Stimulated activated CD8-positive, alpha-beta memory T cell treated with anti-CD3 and anti-CD28 coated beads, Interleukin-4, amount 100 ng/mL, for 4 hours (primary cell): ENCODE measurements at places on chromosomes 11 and 22.

DNA sequence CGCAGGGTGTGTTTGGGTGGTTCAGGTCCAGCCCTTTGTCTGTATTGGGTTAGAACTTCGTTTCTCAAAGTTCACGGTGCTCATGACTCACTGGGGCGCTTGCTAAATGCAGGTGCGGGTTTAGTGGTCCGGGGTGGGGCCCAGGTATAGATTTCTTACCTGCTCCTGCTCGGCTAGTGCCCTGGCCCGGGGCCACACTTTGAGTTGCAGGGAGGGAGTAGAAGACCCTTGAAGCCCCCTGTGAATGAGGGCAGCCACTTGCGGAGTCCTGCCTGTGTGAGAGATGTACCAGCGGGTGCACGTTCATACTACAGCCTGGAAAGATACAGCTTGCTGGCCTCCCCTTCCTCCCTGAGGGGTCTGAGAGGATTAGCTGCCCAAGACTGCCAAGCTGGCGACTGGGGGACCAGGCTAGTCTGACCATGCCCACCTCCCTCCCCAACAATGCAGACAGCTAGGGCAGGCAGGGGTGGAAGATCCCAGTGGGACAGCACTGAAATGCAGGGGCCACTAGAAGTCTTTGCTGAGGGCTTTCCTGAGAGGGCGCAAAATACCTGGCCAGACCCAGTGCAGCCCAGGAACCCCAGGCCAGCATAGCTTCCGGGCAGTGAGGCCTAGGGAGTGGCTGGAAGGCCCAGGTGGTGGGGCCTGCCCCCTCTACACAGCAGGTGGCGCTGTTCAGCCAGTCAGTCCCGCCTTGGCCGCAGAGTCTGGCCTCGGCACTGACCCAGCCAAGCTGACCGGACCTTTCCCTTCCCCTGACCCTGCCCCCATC is 5.1 kb upstream of the MYRF start:
- DNase-seq, result no peak

GRCh38 chr22:37357446-37358075 is 69.7 kb downstream of the ELFN2 start:
- no peak for DNase-seq

GRCh38 chr11:61549177-61549576 is 31.7 kb downstream of the SYT7 start:
- DNase-seq, result no peak

DNA sequence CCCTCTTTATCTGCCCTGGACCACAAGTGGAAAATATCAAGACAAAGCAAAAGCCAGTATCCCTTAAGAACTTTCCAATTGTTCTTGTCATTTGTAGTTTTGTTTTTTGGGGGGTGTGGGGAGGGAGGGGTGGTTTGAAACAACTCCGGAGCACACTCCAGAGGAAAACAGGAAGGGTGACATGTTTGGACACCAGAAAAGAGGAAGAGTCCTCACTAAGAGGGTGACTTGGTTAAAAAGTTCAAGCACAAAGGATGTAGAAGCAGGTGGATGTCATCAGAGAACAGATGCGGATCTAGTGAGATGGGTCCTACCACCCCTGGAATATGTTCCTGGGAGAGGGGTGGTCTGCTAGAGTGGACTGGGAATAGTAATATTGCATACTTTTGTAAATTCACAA is 25.8 kb downstream of the ADAMTS8 start:
- no peak for DNase-seq

DNA sequence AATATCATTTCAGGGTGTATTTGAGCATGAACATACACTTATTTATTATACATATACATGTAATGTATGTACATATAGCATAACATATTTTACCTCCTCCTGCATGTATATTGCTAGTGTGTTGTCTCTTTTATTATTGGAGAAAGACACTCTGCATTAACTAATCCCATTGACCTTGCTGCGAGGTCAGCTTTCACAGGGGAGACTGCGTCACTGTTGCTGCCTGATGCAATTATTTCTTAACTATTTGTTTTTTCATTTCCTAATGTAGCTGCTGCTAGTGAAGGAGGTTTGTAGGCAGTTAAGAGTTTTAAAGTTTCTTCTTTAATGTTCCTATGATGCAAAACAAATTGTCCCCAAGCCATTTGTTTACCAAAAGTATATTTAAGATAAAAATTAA is 185.4 kb upstream of the CNTN5 start:
- DNase-seq, result no peak

DNA sequence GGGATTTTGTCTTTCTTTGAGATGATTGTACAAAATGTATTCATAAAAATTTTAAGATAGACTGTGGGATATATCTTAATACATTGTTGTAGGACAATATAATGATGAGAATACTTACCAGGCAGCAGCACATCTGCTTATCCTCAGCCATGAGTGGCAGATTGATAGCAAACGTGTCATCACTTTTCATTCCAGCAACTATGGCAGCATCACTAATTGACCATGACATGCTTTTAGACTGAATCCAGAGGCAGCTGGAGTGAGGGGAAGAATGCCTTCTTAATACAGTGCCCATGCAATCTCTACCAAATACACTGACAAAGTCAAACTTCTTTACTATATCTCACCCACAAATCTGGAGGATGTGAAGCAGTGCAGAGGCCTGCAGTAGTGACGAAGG is 755.2 kb upstream of the RAG2 start:
- no peak for DNase-seq

DNA sequence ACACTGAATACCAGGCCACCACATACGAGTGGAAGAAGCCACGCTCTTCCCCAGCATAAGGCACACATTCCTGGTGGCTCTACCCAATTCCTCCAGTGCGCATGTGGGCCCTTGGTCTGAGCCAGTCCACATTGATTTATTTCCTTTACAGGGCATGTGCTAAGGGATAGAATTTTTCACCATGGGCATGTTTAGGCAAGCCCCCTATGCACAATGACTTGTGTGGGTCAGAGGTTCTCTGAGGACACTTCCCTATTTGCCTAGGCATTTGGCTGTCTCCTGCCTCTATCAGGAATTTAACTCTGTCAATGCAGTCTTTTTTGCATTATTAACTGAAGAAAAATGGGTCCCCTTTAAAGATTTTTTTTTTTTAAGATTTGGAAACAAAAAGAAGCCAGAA is 718.1 kb downstream of the NTM start:
- DNase-seq, result no peak

- no peak for DNase-seq
Measured at GRCh38 chr11:126664643-126665042, 309.2 kb downstream of the ST3GAL4 start.

DNA sequence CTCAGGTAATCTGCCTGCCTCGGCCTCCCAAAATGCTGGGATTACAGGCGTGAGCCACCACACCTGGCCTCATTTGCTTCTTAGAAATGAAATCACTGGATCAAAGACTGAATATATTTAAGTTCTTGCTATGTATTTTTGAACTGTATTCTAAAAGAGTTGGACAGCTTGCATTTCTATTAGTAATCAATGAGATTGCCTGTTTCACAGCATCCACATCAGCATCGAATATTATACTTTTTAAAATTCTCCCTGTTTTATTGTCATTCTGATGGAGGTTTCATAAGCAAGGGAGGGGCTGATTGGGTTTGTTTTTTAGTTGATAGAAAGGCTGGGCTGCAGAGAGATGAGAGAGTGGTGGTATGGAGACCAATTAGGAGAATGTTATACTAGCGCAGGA is 68.7 kb upstream of the CREB3L1 start:
- DNase-seq, result no peak

DNA sequence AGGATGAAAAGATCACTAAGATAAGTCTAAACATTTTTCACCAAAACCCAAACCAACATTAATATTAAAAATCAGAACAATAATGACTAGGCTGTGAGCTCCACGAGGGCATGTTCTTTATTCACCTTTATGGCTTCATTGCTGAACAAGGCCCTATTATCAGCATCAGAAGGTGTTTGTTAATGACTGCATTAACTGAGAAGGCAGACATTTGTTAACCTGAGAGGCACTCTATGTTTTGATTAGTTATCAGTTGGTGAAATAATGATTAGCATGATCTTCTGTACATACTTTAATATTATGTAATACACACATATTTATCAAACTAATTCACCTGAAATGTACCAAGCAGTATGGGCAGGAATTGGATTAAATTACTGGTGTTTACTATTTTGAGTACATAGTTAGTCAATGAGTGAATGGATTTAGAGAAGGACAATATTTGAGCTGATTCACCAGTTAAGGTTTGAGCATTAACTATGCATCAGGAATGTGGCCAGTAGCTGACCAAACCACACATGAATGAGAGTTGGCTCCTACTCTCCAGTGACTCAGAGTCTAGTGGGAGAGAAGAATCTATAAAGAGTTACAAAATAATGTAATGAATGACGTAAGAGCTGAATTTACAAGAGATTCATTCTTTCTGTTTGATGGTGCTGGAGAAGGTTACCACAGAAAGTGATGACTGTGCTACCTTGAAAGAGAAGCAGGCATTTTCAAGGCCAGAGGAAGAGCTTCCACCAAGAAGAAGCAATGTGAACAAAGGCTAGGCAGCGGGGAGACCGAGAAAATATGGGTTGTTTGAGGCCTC is 6.7 kb downstream of the IL18 start:
- no peak for DNase-seq

DNA sequence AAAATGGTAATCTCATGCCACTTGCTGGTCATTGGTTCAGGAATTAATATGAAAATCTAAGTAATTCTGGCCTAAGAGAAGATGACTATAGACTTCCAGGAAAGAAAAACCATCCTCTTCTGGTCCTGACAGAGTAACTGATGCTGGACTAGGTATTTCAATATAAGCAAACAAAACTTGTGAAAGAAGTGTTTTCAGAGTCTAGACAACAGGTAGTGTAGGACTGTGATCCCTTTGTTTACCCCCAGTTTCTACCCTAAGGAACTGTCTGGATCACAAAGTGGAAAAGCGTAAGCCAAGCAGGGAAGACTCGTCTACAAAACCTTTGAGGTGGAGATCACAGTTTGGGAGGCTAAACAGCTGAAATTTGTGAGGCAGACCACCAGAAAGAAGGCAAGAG is 30.4 kb upstream of the ARL14EP start:
- no peak for DNase-seq

DNA sequence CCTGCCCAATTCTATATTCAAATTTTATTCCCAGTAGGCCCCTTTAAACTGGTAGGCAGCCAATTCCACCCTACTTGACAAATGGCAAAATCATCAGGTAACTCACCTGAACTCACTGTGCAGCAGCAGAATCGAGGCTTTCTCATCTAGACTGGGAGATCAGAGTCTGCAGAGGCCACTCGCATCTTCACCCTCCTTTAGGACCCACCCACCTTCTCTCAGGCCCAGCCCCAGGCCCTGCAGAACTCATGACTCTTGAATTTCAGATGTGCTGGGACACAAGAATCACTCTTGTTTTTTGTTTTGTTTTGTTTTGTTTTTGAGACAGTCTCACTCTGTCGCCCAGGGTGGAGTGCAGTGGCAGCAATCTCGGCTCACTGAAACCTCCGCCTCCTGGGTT is 38.8 kb downstream of the MICAL3 start:
- DNase-seq, result no peak

DNA sequence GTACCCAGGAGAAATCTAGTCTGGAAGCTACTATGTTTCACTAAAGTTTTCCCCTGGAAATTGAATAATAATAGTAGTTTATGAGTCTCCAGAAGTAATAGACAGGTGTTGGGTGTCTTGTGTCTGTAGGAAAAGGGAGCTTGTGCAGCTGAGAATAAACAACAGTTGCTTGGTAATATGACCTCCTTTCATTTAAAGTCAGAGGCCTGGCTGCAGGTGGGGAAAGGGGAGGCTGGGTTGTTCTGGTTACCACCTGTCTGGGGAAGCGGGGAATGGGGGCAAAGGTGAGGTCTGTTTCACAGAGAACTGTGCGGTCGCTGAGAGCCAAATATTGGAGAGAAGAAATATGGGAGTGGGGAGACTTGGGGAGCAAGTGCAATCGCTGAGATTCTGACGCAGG is 3.3 kb upstream of the GRAMD1B start:
- no peak for DNase-seq

GRCh38 chr11:107998761-107999160 is 9.9 kb upstream of the CUL5 start:
- DNase-seq, result no peak

- no peak for DNase-seq
Measured at GRCh38 chr11:75470476-75471080, 37.6 kb upstream of the KLHL35 start.

DNA sequence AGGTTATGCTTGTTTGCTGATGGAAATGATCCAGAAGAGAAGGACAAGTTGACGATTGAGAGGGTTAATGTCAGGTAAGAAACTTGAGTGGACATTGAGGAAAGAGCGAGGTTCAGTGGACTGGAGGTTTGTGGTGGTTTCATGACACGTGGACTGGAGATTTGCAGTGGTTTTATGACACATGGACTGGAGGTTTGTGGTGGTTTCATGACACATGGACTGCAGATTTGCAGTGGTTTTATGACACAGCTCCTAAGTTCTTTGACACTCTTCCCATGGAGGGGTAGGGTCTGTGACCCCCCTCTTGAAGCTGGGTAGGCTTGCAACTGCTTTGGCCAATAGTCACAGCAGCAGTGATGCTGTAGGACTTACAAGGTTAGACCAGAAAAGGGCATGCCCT is 5.4 kb upstream of the MAPK8IP2 start:
- no peak for DNase-seq

DNA sequence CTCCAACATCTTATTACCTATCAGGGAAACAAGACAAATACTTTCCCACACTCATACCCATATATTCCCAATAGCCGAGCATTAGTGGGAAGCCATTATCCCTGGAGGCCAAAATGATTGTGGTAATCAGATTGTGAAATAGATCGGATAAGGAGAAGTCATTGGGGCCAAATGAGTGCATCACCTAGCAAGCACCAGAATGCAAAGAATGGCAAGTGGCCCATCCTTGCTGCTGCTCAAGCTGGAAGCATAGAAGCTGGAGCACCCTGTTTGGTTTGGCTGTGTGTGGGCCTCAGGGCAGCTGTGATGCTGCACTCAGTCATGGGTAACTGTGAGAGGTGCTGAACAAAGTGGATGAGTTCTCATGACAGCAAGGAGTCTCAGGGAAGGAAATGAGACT is 18.7 kb upstream of the DBX1 start:
- no peak for DNase-seq

- DNase-seq, result no peak
Measured at GRCh38 chr22:44383652-44384562, 71.2 kb upstream of the SHISAL1 start.

- no peak for DNase-seq
Measured at GRCh38 chr11:13958641-13959400, 3.7 kb upstream of the SPON1 start.

DNA sequence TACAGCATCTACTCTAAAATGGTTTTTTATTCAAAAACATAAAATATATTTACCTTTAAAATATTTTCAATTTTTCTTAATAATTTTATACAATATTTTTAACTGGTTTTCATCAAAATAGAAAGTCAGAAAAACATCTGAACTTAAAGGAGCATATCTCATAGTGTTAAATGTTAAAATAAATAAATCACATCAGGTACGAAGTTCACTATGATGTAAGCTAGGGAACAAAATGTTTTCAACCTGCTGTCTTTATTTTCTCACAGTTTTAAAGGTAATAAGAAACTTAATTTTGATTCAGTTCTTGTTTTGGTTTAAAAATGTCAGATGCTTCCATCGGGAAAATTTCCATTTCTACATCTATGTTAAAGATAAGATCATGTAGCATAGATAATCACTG is 97.7 kb downstream of the MUC15 start:
- no peak for DNase-seq

- no peak for DNase-seq
Measured at GRCh38 chr11:66101066-66101464, 31.0 kb downstream of the PACS1 start.
